ENCODE measurements at places on chromosomes 6 and 20. TPM values are rescaled to one million over a fixed set of nuclear protein-coding genes. Genes with fewer than 3 reads are reported as not detected.
A peak's percentile ranks its signal among the peaks of the same experiment; 100 is the strongest.

DNA sequence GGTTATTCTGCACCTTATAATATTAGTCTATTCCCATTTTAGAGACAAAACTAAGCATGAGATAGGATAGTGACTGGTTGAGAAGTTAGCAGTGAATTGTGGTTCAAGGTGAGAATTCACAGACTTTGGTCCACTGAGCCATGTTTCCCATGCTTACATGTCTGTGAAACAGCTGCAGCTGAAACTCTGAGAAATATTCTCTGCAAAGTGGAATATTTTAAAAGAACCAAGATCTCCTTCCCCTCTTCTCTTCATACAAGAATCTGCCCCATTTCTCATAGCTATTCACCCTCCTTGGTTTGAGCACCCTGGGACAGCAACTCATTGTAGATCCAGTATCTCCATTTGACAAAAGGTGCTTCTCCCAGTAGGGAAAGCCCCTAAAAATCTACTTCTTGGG lies 70.2 kb upstream of the TMEM170B start:
- no peaks in the 10 kb centered on the region for H3K4me1 ChIP-seq
- DNase-seq = no peak
- H3K4me3 ChIP-seq = no peak overlapping the region
- no peaks in the 10 kb centered on the region for H3K27me3 ChIP-seq
- H3K36me3 ChIP-seq = no peaks in the 10 kb centered on the region
- H3K27ac ChIP-seq = no peak overlapping the region

GRCh38 chr20:23582293-23582692 lies 14.0 kb upstream of the CST9L start:
- H3K36me3 ChIP-seq = no peaks in the 10 kb centered on the region
- H3K4me3 ChIP-seq = no peak overlapping the region
- H3K4me1 ChIP-seq = no peaks in the 10 kb centered on the region
- no peak overlapping the region for H3K27ac ChIP-seq
- H3K27me3 ChIP-seq = no peaks in the 10 kb centered on the region

GRCh38 chr6:28657381-28657768 lies 131.7 kb downstream of the GPX5 start:
- no peaks in the 10 kb centered on the region for H3K36me3 ChIP-seq
- no peaks in the 10 kb centered on the region for H3K4me1 ChIP-seq
- H3K27me3 ChIP-seq = peaks cover 3% of the 10 kb centered on the region
- H3K27ac ChIP-seq = no peak overlapping the region
- peak overlapping the region; percentile 70 for H3K4me3 ChIP-seq

DNA sequence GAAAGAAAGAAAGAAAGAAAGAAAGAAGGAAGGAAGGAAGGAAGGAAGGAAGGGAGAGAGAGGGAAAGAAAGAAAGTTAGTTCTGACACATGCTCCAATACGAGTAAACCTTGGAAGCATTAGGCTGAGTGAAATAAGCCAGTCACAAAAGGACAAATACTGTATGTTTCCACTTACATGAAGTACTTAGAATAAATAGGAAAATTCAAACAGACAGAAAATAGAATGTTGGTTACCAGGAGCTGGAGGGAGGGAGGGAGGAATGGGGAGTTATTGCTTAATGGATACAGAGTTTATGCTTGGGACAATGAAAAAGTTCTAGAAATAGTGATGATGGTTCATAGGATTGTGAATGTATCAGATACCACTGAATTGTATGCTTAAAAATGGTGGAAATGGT lies 75.2 kb upstream of the CDH4 start:
- no peaks in the 10 kb centered on the region for H3K4me1 ChIP-seq
- H3K27me3 ChIP-seq = no peaks in the 10 kb centered on the region
- no peaks in the 10 kb centered on the region for H3K36me3 ChIP-seq
- no peak overlapping the region for H3K27ac ChIP-seq
- no peak overlapping the region for H3K4me3 ChIP-seq

DNA sequence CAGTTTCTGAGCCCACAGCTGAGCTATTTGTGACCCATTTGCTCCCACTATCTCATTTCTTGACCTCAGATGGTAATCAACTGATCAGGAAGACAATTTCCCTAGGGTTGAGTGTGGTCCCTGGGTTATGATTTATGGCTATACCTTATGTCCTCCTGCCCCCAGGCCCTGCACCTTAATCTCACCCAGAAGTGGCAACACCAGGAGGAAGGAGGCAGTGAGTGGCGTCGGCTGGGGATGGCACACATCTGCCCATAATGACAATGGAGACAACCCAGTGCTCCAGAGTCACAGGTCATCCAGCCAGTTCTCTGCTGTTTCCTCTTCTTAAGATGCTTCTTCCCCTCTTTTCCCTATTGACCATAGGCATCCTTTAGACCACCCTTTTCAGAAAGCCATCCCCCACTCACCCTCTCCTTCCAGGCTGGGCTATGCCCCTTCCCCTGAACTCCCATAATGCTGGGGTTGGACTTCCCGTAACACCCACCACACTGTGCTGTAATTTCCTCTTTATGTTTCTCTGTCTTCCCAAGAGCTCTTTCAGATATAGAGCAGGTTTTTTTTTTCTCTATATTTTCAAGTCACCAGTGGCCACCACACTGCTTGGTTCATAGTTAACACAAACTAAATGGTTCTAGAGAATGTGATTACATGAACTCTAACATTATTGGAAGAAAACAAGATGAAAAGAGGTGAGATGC lies 8.0 kb downstream of the TRIM10 start:
- no peak overlapping the region for H3K4me3 ChIP-seq
- no peaks in the 10 kb centered on the region for H3K27me3 ChIP-seq
- H3K27ac ChIP-seq = no peak overlapping the region
- H3K4me1 ChIP-seq = no peaks in the 10 kb centered on the region

DNA sequence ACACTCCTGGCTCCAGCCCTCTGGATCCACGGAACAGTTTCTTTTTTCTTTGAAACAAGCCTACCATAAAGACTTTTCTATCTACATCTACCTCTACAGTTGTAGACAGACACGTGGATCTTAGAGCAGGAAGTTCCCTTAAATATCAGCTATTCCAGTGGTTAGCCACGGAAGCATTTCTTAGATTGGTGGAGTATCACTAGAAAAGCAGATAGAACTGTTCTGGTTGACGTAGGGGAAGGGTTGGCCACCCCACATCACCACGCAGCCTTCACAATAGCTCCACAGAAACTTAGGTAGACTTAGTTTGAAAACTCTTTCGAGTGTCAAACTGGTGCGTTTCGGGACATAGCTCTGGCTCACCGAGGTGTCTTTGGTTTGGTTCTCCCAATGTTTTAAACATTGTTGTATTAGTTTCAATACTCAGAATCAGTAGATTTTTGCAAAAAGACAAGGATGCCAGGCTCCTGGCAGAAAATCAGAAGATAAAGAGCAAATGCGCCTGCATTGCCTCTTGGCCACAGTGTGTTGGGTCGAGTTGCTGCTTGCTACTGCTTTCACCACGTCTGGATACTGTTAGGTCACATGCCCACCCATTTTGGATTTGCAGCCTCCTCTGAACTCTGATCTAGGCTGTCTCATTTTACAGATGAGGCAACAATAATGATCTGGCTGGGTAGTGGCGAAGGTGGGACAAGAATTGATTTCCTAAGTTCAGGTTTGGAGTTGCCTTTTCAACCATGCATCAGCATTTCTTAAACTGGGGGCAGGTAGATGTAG lies 71.5 kb upstream of the DTNBP1 start:
- no peaks in the 10 kb centered on the region for H3K36me3 ChIP-seq
- no peaks in the 10 kb centered on the region for H3K4me1 ChIP-seq
- no peak for DNase-seq
- no peaks in the 10 kb centered on the region for H3K27me3 ChIP-seq
- H3K27ac ChIP-seq = no peak overlapping the region
- H3K4me3 ChIP-seq = no peak overlapping the region

- H3K27me3 ChIP-seq = no peaks in the 10 kb centered on the region
- H3K36me3 ChIP-seq = no peaks in the 10 kb centered on the region
- DNase-seq = no peak
- H3K4me1 ChIP-seq = no peaks in the 10 kb centered on the region
- no peak overlapping the region for H3K27ac ChIP-seq
- H3K4me3 ChIP-seq = no peak overlapping the region
Measured at GRCh38 chr6:47780510-47781356, 1.1 kb upstream of the OPN5 start.

GRCh38 chr20:47785854-47786764 lies 828 bp upstream of the SULF2 start:
- peak overlapping the region; percentile 71 for H3K27ac ChIP-seq
- peaks cover 9% of the 10 kb centered on the region for H3K4me1 ChIP-seq
- peak; percentile 92 for DNase-seq
- H3K27me3 ChIP-seq = no peaks in the 10 kb centered on the region
- H3K4me3 ChIP-seq = peak overlapping the region; percentile 72

- no peak for DNase-seq
- H3K27ac ChIP-seq = no peak overlapping the region
- no peaks in the 10 kb centered on the region for H3K27me3 ChIP-seq
Measured at GRCh38 chr20:52405417-52405816, 213.8 kb upstream of the ZFP64 start.

GRCh38 chr6:93644611-93645010 lies 225.3 kb upstream of the EPHA7 start:
- DNase-seq = no peak
- H3K36me3 ChIP-seq = no peaks in the 10 kb centered on the region
- H3K4me1 ChIP-seq = no peaks in the 10 kb centered on the region
- no peak overlapping the region for H3K4me3 ChIP-seq

- H3K27ac ChIP-seq = peak overlapping the region; percentile 2
- no peak for DNase-seq
- no peaks in the 10 kb centered on the region for H3K27me3 ChIP-seq
- no peaks in the 10 kb centered on the region for H3K36me3 ChIP-seq
- H3K4me1 ChIP-seq = no peaks in the 10 kb centered on the region
Measured at GRCh38 chr6:296151-297122, 4.2 kb downstream of the DUSP22 start.

GRCh38 chr20:58647796-58648501 lies 3.1 kb upstream of the STX16 start:
- no peaks in the 10 kb centered on the region for H3K36me3 ChIP-seq
- peaks cover 2% of the 10 kb centered on the region for H3K4me1 ChIP-seq
- H3K27me3 ChIP-seq = no peaks in the 10 kb centered on the region
- peak; percentile 82 for DNase-seq
- H3K27ac ChIP-seq = peak overlapping the region; percentile 47
- H3K4me3 ChIP-seq = no peak overlapping the region

DNA sequence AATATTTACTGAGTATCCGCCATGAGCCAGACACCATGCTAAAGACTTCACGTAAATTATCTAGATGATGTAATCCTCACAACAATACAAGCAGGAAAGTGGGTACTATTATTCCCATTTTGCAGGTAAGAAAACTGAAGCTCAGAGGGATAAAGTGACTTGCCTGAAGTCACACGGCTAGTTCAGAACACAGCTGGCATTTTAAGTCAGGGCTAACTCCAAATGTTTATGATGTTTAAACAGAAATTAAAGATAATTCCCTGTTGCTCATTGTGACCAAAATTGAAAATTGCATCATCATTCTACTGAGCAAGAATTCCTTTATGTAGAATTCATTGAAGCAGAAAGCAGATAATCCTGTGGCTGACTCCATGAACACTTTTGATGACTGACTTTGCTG lies 71.3 kb upstream of the STXBP5 start:
- no peak overlapping the region for H3K4me3 ChIP-seq
- no peak for DNase-seq
- no peaks in the 10 kb centered on the region for H3K27me3 ChIP-seq
- H3K4me1 ChIP-seq = no peaks in the 10 kb centered on the region
- no peak overlapping the region for H3K27ac ChIP-seq

GRCh38 chr6:112466373-112467151 lies 119.4 kb downstream of the RFPL4B start:
- H3K27me3 ChIP-seq = no peaks in the 10 kb centered on the region
- no peak overlapping the region for H3K4me3 ChIP-seq
- H3K36me3 ChIP-seq = no peaks in the 10 kb centered on the region
- DNase-seq = no peak

GRCh38 chr6:124963416-124963785 lies 1.2 kb downstream of the RNF217 start:
- no peaks in the 10 kb centered on the region for H3K27me3 ChIP-seq
- no peak for DNase-seq
- peak overlapping the region; percentile 62 for H3K4me3 ChIP-seq
- no peaks in the 10 kb centered on the region for H3K4me1 ChIP-seq
- H3K36me3 ChIP-seq = no peaks in the 10 kb centered on the region

DNA sequence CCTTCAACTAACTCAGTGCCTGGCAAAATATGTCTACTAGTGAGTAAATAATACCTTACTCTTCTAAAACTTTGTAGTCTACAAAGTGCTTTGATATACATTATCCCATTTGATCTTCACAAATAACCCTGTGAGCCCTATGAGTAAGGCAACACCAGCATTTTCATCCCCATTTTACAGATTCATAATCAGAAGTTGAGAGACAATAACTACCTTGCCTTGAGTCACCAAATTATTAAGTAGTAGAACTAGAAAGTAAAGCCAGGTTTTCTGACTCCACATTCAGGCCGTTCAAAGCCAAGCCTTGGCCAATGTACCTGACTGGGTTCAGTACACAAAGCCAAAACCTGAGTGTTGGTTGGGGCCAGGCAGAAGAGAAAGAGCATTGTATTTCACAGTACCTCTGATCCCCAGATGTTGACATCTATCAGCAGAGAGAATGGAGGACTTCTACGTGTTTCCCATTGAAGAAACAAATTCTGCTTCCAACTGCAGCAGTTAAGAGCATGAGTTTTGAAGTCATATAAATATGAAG lies 111.3 kb upstream of the LGSN start:
- no peak for DNase-seq
- H3K27me3 ChIP-seq = no peaks in the 10 kb centered on the region
- no peak overlapping the region for H3K27ac ChIP-seq
- H3K36me3 ChIP-seq = no peaks in the 10 kb centered on the region
- no peak overlapping the region for H3K4me3 ChIP-seq
- H3K4me1 ChIP-seq = no peaks in the 10 kb centered on the region

GRCh38 chr6:151269321-151269995 lies 29.7 kb downstream of the AKAP12 start:
- H3K27me3 ChIP-seq = no peaks in the 10 kb centered on the region
- H3K27ac ChIP-seq = no peak overlapping the region
- H3K4me1 ChIP-seq = no peaks in the 10 kb centered on the region
- no peaks in the 10 kb centered on the region for H3K36me3 ChIP-seq
- DNase-seq = no peak

GRCh38 chr6:25660512-25660911 lies 8.5 kb downstream of the SCGN start:
- no peak for DNase-seq
- no peaks in the 10 kb centered on the region for H3K4me1 ChIP-seq
- H3K27ac ChIP-seq = no peak overlapping the region

POPDC3 gene
- not detected for total RNA-seq

CEP57L1 gene
- total RNA-seq = 10.6 TPM

SMIM28 gene
- total RNA-seq = not detected

OPN5 gene
- total RNA-seq = 0.16 TPM

SSTR4 gene
- total RNA-seq = not detected

DDX43 gene
- 1.4 TPM for total RNA-seq

UNC93A gene
- not detected for total RNA-seq

REM1 gene
- 2.5 TPM for total RNA-seq

RHAG gene
- not detected for total RNA-seq

RIMS4 gene
- 0.13 TPM for total RNA-seq

WFDC2 gene
- 2,874 TPM for total RNA-seq

All from kidney (tissue), 22 donors.